Kidney (tissue), 22 donors: ENCODE measurements at places on chromosomes 7 and 10. TPM values are rescaled to one million over a fixed set of nuclear protein-coding genes. Genes with fewer than 3 reads are reported as not detected.

The IDE gene
- 40.5 TPM for total RNA-seq

DNA sequence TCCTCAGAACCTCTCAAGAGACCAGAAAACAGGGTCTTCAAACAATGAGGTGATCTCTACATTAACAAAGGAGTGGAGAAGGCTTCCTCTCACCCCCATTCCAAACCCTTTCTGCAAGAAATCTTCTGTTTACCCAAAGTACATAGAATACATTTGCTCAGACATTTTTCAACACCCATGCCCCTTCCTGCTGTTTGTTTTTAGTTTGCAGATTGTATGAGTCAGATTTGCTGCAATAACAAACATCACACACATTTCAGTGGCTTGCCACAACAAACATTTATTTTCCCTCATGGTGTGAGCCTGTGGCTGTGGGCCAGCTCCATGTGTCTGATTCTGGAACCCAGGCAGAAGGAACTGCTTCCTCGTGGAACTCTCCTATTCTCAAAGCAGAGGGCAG lies 68.2 kb upstream of the BAIAP2L1 start:
- H3K27me3 ChIP-seq, result no peaks in the 10 kb centered on the region
- DNase-seq, result peak; percentile 4
- H3K36me3 ChIP-seq, result no peaks in the 10 kb centered on the region
- no peaks in the 10 kb centered on the region for H3K4me1 ChIP-seq

The FAM25C gene
- not detected for total RNA-seq

The PLAU gene
- total RNA-seq, result 40.8 TPM

- no peak overlapping the region for H3K27ac ChIP-seq
- H3K4me1 ChIP-seq, result no peaks in the 10 kb centered on the region
- DNase-seq, result no peak
- no peaks in the 10 kb centered on the region for H3K27me3 ChIP-seq
- peaks cover 1% of the 10 kb centered on the region for H3K36me3 ChIP-seq
- H3K4me3 ChIP-seq, result no peak overlapping the region
Observed at GRCh38 chr10:4839353-4839752, 13.3 kb downstream of the AKR1E2 start.

DNA sequence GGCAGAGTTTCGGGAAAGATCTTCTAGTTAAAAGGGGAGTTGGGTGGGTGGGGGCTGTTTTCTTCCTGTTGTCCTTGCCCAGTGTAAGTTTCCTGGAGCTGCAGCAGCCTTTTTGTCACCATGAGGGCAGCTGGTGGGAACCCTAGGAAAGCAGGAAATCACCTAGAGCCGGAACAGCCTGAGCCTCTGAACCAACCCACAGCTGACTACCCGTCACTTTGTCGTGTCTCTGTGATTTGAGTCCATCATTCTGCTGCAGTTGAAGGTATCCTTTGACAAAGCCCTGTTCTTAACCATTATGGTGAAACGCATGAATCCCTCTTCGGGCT lies 1.2 kb upstream of the C10orf143 start:
- H3K36me3 ChIP-seq, result no peaks in the 10 kb centered on the region
- no peak overlapping the region for H3K27ac ChIP-seq
- peaks cover 8% of the 10 kb centered on the region for H3K4me1 ChIP-seq
- no peak for DNase-seq
- peak overlapping the region; percentile 85 for H3K4me3 ChIP-seq
- H3K27me3 ChIP-seq, result no peaks in the 10 kb centered on the region

The SYNPO2L gene
- 0.38 TPM for total RNA-seq

- H3K27me3 ChIP-seq, result no peaks in the 10 kb centered on the region
- no peak for DNase-seq
- no peak overlapping the region for H3K4me3 ChIP-seq
- no peaks in the 10 kb centered on the region for H3K4me1 ChIP-seq
- no peak overlapping the region for H3K27ac ChIP-seq
Observed at GRCh38 chr10:54081950-54082349, 719.1 kb downstream of the PCDH15 start.
